ENCODE measurements at places on chromosomes 3 and 15.

DNA sequence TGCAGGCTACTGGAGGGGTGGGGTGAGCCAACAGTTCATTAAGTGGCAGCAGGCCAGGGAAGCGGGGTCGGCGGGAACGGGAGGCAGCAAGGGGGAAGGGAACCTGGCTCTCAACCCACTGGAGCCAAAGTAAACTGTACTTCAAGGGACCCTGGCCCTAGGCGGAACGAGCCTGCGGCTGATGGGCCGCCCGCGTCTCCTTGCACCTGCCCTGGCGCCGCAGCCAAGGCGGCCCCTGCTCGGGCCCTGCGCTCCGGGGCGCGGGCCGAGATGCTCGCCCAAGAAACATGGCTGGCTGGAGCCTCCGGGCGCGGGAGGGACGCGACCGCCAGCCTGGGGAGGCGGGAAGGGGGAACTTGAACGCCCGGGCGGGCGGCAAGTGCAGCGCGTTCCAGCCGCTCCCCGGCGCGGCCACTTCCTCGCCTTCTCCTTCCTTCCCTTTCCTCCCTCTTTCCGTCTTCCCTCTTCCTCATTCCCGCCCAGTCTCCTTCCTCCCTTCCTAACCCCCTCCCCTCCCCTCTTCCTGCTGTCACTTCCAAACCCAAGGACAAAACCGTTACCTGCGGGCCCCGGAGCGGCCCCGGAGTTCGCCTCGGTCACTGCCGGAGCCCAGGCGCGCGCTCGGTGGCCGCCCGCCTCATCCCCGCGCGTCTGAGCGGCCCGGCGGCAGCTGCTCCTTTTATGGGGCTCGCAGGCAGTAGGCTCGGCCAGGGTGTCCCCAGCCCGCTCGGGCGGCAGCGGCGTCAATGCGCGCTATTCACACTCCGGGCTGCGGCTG lies 489.7 kb downstream of the MAGI1 start:
- no peak for DNase-seq

DNA sequence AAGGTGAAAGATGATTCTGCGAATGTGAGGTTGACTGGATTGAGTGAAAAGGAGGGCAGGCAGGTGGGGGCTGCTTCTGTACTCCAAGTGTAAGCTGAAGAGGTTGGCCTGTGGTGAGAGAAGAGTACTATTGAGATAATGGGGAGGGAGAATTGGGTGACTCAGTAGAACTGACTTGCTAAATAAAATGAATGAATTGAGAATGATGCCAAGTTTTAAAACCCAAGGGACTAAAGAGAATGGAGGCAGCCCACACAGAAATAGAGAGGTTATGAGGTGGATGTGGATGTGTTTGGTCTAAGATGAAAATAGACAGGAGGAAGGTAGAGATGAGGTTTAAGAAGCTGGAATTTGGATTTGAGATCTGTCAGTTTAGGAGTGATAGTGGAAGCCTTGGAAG lies 5.9 kb downstream of the MME start:
- DNase-seq, result no peak

DNA sequence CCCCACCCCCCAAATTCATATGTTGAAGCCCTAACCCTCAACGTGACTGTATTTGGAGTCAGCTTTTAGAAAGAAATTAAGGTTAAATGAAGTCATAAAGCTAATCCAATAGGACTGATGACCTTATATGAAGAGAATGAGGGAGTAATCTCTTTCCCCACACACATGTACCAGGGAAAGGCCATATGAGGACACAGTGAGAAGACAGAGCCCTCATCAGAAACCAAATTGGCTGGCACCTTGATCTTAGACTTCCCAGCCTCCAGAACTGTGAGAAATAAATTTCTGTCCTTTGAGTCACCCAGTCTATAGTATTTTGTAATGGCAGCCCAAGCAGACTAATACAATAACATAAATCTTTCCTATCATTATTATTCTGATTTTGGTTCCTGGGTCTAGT lies 194.7 kb upstream of the NANOGP8 start:
- DNase-seq, result no peak

DNA sequence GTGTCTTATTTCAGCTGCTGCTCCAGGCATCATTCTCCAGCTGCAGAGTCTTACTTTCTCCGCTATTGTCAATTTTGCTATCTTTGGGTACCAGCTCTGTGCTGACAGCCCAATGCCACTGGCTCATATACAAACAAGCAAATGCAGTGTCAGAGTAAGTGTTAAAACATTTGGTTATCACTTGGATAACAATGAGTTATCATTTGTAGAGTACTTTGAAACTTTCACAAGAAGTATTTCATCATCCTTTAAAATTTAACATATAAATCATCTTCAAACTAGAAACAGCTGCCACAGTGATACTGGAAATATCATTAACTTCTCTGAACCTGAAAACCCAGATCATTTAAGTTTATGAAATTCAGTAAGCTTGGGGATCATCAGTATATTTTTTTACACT lies 13.8 kb downstream of the TSPAN3 start:
- DNase-seq, result no peak

DNA sequence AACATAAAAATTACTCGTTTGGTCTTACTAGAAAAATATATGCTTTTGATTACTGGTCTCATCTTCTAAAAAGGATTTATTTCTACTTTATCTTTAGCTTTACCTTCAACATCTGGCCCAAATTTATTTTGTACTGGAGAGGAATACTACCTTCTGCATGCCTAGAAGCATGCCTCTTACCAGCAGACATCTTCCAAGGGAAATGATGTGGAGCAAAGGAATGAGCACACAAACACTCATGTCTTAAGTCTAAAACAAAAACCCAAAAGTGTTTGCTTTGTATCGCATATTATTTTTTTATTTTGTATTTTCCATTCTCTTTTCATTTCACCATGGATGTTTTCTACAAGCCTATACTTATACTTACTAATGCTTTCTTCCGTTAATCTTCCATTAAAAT lies 304.6 kb upstream of the KCNMB2 start:
- no peak for DNase-seq

DNA sequence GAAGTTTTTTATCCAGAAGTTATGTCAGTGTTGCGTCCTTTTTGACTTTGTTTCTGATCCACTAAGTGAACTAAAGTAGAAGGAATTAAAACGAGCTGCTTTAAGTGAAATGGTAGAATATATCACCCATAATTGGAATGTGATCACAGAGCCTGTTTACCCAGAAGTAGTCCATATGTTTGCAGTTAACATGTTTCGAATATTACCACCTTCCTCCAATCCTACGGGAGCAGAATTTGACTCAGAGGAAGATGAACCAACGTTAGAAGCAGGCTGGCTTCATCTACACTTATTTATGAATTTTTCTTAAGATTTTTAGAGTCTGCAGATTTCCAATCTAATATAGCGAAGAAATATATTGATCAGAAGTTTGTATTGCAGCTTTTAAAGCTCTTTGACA lies 57.6 kb downstream of the DNAH1 start:
- no peak for DNase-seq

DNA sequence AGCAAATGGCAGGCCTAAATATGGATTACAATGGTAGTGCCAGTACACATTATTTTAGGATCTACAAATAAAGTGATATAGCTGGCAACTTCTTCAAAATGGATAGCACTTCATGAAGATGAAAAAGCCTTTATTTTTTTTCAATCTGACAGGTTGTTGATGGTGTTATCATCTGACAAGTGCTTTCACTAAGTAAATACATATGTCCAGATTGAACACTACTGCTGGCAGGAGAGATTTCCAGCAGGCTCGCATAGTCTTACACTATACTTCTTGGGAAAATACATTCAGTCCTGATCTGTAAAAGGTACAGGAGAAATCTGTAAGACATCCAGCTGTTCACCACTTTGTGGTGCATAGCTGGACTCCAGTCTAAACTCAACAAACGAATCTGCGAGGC lies 50.9 kb upstream of the ALCAM start:
- DNase-seq, result no peak

DNA sequence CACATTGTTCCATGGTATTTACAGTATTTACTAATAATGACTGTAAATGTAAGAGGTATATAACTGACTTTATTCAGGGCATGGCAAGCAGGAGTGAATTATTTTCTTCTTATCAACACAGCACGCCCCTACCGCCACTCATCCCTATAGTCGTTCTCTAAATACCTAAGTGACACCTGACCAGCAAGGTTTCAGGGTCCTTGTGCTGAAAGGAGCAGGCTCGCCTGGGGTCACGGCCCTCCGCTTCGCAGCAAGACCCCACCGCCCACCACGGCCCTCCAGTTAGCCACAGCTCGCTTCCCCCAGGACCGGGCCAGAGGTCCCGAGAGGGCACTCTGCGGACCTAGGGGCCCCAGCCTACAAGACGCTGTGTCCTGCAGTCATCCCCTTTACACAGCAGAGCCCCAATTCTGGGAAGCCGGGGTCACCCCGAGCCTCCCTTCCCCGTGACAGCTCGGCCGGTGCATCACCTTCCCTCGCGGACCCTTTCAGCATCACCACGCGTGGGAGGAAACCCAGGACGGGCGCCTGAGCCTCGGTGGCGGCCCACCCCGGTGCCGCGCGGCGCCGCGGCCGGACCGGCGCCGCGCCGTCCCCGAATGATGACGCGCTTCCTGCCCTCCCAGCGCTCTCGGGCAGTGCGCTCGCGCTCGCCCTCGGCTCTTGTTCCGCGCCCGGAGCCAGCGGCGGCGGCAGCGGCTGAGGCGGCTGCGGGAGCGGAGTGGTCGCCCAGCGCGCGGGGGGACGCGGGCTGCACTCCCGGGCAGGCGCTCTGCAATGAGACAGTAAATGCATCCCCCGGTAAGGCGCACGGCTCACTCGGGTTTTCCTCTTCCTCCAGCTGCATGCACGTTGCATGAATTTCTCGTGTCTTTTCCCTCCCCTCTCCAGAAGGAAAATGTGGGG lies 225.1 kb upstream of the C2CD4B start:
- DNase-seq, result peak; percentile 35

GRCh38 chr15:73388256-73388781 lies 19.6 kb upstream of the HCN4 start:
- DNase-seq, result no peak

DNA sequence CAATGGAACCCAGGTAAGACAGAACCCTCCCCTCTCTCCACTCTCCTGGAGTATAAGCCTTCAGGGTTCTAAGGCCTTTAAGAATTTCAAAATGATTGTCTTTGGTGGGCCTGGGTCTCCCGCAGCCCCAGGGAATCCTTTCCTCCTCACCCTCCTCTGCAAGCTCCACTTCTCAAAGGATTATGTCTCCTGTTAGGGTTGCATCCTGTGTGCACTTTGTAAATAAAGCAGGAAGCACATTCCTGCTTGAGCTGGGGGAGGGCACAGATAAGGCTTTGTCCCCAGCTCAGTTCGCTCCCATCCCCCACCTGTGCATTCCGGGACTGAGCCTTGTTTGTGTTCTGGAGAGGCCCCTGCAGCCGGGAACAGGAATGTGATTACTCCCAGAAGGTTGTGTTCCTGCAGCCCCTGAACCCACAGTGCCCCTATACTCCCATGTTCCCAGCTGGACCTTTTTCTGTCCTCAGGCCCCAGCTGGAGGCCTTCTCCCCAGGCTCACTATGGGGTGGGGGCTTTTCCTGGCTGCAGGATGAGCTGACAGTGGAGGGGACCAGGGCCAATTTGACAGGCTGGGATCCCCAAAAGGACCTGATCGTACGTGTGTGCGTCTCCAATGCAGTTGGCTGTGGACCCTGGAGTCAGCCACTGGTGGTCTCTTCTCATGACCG lies 9.5 kb downstream of the TYRO3 start:
- DNase-seq, result no peak

DNA sequence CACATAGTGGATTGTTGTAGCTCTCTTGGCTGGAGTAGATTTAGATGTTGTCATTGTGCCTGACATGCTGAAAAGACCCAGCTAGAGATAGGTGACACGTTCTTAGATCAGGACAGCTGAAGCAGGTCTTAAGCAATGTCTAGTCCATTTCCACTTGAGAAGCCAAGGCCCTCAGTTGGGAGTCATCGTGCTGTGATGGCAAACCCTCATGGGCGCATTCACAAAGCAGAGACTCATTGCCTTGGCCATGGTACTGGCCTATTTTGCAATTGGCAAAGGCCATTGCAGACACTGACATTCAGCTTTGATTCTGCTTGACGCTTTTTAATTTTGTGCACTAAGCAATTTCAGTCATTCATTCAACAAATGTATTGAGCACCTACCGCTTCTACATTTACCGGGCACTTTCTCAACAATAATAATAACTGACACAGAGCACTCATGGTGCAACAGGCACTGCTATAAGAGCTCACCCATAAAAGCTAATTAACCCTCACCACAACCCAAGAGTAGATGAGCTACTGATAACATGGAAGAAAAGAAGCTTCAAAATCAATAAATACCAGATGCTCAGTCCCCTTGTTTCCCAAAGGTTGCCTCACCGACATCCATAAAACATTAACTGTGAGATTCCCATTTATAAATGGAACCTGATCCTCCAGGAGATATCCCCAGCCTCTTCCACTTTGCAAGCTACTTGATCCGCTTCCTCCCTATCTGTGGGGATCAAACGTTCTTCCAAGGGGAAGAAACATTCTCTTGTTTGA lies 200.1 kb downstream of the TLE3 start:
- no peak for DNase-seq

GRCh38 chr15:91214675-91215590 lies 114.9 kb downstream of the SV2B start:
- DNase-seq, result no peak

- DNase-seq, result no peak
Measured at GRCh38 chr15:56792211-56792610, 58.9 kb upstream of the ZNF280D start.

GRCh38 chr3:52385157-52385556 lies 59.7 kb downstream of the SEMA3G start:
- no peak for DNase-seq

- no peak for DNase-seq
Measured at GRCh38 chr3:161420746-161421145, 49.4 kb upstream of the SPTSSB start.

- DNase-seq, result peak; percentile 24
Measured at GRCh38 chr15:101320501-101321052, 25.5 kb upstream of the SNRPA1 start.

GRCh38 chr15:58077427-58077826 lies 11.9 kb upstream of the ALDH1A2 start:
- DNase-seq, result no peak

- DNase-seq, result no peak
Measured at GRCh38 chr3:72797773-72798543, 50.3 kb downstream of the SHQ1 start.

GRCh38 chr3:14203521-14204079 lies 25.0 kb downstream of the LSM3 start:
- no peak for DNase-seq

Measured in activated CD8-positive, alpha-beta memory T cell treated with anti-CD3 and anti-CD28 coated beads for 1 hour (primary cell).